HuH-7 (cell line): ENCODE measurements at places on chromosomes 11 and 22.

DNA sequence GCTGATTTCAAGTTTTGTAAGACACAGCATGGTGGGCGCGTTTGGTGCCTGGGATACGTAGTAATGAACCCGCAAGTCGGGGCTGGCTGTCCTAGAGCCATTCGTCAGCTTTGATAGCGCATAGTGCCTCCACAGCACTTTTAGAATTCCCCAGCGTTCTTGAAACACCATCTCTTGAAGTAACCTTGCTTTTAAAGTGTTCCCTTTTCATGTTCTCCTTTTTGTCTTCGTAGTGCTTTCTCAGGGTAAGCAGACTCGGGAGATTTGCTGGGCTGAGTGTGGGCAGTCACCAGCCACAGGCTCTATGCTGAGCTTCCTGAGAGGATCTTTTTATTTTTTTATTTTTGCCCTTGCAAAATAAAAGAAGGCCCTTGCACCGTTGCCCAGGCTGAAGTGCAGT, 39.6 kb upstream of the CTTN start:
- no peak for DNase-seq

DNA sequence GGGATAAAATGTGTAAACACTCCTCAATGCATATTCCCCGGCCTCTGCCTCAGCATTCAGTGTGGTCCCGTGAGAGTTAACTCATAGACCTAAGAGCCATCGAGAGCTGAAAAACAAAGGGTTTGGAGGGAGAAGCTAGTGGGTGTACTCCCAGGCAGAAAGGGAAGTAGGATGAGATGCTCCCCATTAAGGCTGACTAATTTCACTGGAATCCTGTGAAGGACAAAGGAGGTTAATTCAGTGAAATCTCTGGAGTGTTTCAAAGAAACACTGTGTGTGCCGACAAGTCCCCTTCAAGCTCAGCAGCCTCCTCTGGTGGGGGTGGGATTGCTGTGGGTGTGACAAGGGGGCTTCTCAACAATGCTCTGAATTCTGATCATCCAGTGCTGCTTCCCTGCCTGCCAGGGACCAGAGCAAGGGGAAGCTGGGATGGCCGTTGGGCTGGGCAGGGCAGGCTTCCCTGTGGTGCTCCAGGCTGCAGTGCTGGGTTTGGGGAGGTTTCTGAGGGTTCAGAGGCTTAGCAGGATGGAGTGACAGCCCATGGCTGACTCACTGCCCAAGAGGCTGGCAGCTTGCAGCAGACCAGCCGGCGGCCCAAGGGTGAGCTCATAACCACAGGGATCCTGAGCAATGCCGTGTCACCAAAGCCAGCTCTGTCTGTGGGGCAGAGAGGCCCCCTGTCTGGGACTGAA, 61.4 kb upstream of the BMAL1 start:
- no peak for DNase-seq

DNA sequence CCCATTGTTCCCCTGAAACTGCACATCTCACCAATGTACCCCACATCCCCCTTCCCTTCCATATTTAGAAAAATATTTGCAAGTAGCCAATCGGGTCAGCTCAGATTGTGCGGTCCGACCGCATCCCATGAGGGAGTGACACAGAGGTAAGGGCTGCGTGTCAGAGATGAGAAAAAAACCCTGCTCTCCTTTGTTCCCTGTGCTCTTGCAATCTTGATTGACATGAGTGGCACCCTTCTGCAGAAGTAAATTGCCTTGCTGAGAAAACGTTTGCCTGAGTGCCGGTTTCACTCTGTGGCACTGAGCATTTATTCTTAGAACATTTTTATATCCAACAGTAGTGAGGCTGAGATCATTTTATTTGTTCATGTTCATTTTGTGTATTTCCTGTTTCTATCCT, 81.6 kb upstream of the CCDC90B start:
- no peak for DNase-seq

GRCh38 chr11:88596786-88597185, 259.2 kb upstream of the CTSC start:
- no peak for DNase-seq

DNA sequence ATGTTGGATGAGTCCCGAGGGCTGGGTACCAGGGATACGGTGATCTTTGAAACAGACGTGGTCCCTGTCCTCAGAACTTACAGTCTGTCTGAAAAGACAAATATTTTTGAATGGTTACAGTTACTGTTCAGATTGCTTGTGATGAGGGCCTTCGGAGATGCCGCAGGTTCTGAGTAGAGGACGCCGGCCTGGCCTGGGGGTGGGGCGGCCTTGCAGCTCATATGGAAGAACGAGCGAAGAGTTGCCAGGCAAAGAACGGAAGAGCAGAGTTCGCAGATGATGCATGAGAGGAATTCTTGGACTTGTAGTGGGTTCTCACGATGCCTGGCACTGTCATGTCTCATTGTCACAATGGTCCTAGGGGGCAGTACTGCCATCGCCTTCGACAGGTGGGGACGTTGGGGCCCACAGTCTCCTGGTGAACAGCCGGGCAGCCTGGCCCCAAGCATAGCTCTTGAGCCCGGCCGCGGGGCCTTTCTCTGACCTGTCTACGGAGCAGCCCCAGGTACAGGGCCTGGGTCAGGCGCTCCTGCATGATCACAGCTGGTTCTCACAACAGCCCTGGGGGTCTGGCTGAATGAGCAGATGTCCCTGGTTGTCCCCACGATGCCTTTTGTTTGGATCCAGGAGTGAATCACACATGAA, 60.9 kb upstream of the PARVG start:
- DNase-seq, result no peak

DNA sequence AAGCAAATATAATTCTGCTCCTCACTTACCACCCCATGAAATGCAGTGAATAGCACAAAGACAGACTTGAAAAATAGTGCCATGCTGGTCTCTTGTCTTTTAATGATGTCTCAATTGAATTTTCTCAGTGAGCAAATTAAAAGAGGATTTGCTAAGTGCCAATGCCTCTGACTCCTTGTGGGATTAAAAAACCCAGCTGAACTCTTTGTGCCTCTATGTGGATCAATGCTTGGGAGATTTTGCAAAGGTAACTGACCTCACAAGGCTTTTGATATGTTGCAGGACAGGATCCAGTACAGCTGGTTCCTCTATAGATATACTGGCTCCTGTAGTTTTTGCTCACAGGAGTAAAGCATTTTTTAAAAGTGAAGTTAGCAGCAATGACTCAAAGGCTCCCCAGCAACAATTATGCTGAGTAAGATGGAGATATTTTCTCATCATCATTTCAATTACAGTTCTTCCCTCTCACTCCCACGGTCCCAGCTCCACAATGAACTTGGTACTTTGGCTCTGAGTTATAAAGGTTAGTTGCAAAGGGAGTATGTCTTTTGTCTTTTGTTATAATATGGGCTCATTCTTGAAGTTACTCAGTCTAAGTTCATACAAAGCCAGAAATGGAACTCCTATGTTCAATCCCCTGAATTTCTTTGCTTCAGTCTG, 471.5 kb downstream of the LRRC4C start:
- DNase-seq, result no peak

DNA sequence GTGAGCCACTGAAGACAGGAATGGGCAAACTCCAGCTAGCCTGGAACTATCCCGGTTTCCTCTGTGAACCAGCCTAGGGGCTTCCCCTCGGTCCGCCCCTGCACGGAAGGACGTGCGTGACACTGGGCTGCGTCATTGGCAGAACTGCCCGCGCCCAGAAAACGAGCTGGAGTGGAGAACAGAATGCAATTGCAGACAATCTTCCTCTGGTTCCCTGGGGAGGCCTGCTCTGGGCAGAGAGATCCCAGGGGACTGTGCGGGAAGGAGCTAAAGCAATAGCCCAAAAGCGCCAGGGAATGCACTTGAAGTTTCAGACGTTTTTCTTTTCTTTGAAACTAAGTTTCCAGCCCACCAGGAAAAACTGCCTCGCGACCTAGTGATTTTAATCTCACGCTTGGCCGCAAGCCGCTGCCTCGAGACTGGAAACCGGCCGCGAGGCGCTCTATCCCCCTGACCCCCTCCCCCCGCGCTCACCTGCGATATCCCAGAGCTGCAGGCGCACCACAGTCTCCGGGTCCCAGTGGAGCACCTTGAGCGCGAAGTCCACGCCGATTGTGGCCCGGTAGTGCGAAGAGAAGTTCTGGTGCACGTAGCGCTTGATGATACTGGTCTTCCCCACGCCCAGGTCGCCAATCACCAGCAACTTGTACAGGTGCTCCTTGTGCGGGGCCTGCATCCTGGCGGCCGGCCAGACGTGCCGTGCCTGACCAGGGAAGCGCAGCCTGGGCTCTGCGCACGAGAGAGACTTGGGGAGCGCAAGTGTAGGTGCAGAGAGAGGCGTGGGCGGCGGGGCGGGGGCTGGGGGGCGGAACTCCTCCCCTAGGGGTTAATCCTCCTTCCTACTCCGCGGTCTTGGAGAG, at the start of gene RAB38:
RAB38 (minus strand) TSS at position 735 of the 860 bp plus-strand sequence; CDS start at position 676, 59 bp downstream.
- DNase-seq, result no peak
